Spinal cord (tissue), 10 donors: ENCODE measurements at places on chromosomes 11 and 22. TPM values are rescaled to one million over a fixed set of nuclear protein-coding genes. Genes with fewer than 3 reads are reported as not detected.

- no peak overlapping the region for H3K4me3 ChIP-seq
- no peaks in the 10 kb centered on the region for H3K27me3 ChIP-seq
- peaks cover 3% of the 10 kb centered on the region for H3K4me1 ChIP-seq
- H3K36me3 ChIP-seq = no peaks in the 10 kb centered on the region
- H3K27ac ChIP-seq = no peak overlapping the region
- no peak for DNase-seq
These were observed 90.0 kb downstream of the ARHGAP42 start for GRCh38 chr11:100777103-100777502.

Gene NLRP14
- total RNA-seq = 1.2 TPM

- no peak overlapping the region for H3K27ac ChIP-seq
- H3K27me3 ChIP-seq = no peaks in the 10 kb centered on the region
- no peak overlapping the region for H3K4me3 ChIP-seq
- H3K36me3 ChIP-seq = no peaks in the 10 kb centered on the region
- no peak for DNase-seq
These were observed 13.7 kb upstream of the CSNK2A3 start for GRCh38 chr11:11366793-11367192.

Gene CTSW
- total RNA-seq = 0.20 TPM

Gene TRIM48
- total RNA-seq = not detected

DNA sequence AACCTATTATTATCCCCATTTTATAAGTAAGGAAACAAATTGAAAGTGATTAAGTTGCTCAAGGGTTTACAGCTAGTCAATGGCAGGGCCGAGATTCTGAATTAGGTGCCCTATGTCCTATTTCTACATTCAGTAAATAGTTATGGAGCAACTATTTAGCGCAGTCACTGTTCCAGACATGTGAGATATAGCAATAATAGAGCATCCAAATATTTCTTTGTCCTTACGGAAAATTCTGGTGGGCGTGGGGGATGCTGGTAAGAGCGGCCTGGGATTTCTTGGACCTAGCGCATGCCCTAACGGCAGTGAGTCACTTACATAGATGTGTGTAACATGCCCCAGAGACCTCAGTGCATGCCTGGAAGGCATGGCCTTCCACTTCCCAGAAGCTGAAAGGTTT is 4.4 kb downstream of the DTX4 start:
- no peak overlapping the region for H3K4me3 ChIP-seq
- H3K36me3 ChIP-seq = peaks cover 4% of the 10 kb centered on the region
- no peaks in the 10 kb centered on the region for H3K27me3 ChIP-seq
- H3K4me1 ChIP-seq = peaks cover 40% of the 10 kb centered on the region
